ENCODE measurements at places on chromosomes 3 and 15.

DNA sequence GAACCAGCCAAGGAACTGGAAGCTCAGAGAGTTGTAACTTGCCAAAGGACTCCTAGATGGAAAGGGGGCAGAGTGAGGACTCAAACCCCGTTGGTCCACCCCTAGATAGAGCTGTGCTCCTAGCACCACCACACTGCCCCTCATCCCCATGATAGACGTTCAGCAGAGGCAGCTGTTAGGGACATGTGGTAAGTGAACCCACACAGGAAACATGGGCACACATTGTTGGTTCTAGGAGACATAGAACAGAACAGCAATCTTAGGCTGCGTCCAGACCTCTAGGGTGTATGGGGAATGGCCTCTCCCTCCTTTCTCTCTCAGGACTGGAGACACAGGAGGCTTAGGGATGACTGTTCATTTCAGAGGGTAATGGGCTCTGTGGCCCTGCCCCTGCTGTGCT is 102.7 kb downstream of the ANP32A start:
- DNase-seq, result no peak

DNA sequence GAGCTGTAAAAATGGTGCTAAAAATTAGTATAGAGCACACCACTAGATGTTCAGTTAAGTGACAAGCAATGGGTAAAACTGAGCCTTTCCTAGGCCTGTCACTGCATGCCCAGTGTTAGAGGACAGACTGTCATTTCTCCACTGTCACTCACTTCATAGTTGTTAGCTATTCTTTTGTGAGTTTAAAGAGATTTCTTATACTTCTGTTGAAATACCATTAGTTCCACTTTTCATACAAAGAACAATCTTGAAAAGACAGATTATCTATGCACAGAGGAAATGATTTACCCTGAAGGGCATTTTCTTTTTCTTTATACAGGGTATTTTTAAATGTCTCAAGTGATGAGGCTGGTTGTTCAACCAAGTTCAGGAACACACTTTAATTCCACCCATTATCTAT is 28.3 kb upstream of the CHMP2B start:
- no peak for DNase-seq

- no peak for DNase-seq
Measured at GRCh38 chr15:57307527-57308169, 68.7 kb upstream of the CGNL1 start.

DNA sequence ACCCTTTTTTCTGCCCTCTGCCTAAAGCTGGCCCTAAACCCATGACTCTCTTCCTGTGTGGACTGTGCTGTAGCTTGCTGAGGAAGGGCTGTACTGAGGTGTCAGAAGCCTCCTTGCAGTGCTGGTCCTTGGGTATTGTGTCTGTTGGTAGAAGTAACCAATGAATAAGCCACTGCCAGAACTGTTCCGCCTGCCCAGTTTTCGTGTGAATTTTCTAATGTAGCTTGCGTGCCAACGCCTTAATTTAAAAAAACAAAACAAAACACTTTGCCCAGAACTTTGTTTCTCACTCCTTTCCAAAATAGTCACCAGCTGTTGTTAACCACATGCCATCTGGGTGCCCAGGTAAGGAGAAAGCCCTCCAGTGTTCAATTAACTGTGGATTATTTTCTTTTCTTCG is 101.9 kb downstream of the KLHL25 start:
- DNase-seq, result no peak

DNA sequence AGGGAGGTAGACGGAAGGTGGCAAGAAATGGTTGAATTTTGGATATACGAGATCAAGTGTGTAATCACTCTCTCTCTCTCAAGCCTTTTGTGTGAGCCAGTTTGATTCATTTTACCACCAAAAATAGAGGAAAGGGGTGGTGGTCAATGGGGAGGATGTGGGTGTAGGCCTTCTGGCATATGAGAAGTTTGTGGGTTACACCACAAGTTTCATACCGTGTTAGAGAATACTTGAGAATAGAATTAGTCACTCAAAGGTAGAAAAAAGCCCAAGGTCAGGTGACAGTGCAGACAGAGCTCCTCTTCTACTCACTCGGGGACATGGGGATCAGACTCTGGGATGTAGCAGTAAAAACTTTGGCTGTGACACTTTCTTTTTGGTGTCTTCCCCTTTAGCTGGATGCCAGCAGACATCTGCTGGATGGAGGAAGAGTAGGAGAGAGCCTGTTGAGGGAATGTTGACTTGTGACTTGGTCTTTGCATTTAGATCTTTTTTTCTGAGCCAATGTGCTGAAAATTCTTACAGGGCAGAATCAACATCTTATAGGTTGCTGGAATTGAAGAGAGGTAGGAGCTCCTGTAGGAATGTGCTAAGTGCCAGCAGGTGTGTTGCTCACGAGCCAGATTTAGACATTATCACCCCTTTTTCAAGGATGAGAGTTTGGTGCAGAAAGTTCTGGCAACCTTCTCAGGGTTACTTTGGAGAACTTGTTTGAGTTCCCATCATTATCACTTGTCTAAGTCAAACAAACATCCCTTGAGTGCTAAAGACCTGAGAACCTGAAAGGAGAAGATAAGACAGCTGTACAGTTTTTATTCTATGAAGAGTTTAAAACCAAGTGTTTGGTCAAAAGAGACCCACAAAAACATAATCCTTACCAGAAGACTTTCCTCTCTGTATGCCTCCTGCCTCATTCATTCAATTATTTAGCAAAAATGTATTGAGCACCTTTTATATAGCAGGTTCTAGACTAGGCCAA is 43.9 kb upstream of the RYK start:
- no peak for DNase-seq

GRCh38 chr3:165466856-165467255 is 270.7 kb upstream of the SLITRK3 start:
- no peak for DNase-seq

DNA sequence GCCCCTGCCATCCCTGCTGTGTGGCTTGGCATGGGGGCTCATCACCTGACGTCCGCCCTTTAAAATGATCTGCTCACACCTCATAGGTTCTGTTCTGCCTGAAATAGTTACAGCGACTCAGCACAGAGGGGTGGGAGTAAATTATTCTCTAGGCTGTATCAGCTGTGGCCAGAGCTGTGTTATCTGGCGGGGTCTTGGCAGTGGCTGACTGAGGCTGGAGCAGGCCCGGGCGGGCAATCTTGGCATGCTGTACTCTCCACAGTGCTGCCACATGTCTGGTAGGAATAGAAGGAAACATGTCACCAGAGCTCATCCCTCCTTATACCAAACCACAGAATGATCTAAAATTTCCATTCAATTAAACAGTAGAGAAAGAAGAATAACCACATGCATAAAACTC is 499.9 kb upstream of the LMCD1 start:
- no peak for DNase-seq

DNA sequence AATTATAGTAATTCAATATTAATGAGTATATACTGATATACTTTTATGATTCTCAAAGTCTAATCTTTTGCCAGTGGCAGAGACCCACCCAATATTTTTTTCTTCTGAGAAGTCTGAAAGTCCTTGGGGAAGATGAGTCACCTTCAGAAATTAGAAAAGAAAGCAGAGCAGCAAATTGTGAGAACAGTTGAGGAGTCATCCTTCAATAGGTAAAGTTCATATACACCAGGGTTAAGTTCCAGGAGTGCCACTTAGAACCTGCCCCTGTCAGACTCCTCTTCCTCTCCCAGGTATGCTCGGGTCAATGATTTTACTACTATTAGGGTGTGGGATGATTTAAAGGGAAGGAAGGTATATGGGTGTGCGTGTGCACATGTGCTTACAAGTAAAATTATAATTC is 7.1 kb downstream of the CLRN1 start:
- DNase-seq, result no peak

DNA sequence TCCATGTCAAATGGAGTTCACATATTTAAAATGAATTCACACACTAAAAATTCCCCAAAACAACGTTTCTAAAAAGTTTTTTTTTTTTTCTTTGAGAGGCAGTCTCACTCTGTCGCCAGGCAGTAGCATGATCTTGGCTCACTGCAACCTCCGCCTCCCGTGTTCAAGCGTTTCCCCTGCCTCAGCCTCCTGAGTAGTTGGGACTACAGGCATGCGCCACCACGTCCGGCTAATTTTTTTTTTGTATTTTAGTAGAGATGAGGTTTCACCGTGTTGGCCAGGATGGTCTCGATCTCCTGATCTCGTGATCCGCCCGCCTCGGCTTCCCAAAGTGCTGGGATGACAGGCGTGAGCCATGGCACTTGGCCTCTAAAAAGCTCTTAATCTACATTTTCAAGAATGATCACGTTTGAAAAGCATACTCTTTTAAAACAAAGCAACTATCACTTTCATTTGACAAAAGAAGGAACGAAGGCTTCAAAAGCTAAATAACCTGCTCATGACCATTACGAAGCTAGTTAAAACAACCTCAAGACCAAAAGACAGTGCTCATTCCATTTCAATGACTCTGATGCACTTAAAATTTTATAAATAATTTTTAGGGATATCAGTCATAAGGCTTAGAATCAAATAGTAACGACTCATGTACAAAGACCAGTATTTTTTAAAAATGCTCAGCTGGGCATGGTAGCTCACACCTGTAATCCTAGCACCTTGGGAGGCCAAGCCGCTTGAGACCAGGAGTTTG is 5.5 kb downstream of the UBE3A start:
- no peak for DNase-seq

DNA sequence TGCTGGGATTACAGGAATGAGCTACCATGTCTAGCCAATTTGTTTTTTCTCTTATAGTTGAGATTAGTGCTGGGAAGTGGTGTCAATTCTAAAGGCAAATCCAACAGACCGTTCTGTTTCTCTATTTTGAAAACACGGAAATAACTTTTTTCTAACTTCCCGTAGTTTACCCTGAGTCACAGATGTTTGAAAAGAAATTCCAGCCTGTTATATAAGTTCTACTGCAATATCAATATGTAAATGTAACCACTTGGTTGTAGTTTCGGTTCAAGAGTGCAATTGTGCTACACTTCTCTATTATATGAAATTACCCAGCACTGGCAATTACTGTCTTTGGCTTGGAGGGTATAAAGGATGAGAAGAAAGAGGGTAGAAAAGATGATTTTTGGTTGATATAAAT is 22.3 kb upstream of the GNB4 start:
- DNase-seq, result no peak

DNA sequence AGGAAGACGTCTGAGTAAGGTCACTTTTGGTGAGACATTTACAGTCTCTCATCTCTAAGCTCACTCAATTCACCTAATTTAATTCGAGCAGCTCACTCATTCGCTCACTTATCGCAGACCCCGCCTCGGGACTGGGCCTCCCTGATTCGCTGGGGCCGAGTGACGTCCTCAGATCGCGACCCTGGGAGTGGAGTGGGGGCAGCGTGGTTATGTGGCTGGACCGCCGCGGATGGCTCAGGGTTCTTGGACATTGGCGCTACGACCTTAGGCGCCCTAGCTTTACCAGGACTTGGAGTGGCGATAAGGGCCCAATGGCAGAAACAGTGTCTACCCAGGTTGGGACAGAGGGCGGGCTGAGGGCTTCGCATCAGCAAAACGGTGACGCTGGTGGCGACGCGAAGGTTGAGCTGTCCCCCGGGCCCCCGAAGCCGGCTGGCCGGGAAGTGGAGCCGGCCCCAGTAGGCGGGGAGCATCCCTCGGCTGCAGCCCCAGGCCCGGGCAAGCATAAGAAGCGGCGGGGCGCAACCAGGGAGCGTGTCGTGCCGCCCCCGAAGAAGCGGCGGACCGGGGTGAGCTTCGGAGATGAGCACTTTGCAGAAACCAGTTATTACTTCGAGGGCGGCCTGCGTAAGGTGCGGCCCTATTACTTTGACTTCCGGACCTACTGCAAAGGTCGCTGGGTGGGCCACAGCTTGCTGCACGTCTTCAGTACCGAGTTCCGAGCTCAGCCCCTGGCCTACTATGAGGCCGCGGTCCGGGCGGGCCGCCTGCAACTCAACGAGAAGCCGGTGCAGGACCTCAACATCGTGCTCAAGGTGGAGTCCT is at the start of gene RPUSD2:
Gene RPUSD2 (plus strand): TSS at position 171 of the 825 bp plus-strand sequence. CDS start 39 bp downstream, at position 210.
- DNase-seq, result peak; percentile 81

- DNase-seq, result no peak
Measured at GRCh38 chr3:128933922-128934253, 54.5 kb downstream of the ACAD9 start.

- DNase-seq, result no peak
Measured at GRCh38 chr3:12869035-12869621, 27.8 kb upstream of the RPL32 start.

DNA sequence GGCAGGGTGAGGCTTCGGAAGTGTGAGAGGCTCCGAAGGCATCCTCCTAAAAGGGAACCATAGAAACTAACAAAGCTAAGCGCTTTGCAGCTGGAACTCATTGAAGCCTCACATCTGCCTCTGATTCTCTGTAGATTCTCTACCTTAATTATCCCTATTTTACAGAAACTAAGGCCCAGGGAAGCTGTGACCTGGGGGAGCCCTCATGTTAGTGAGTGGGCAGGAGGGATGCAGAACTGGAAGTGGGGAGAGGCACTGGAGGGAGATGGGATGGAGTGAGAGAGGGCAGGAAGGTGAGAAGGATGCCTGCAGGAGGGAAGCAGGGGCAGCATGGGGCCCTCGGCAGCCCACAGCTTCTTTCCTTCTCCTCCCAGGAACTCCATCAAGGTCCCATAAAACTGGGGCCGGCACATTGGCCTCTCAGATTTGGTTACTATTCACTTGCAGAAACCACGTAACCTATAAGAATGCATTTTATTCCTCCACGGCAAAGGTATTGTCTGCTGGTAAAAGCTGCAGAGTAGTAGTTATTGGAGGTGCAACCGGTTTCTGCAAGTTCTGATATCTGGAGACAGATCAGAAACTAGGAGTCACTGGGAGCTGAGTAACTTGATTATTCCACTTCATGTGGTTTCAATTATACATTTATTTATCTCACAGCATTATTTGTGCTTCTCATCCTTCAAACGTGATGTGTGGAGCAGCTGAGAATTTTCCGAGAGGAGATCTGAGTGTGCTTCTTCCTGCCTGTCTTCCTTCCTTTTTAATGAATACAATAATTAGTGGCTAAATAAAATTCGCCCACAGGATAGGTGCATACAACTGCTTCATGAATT is 24.0 kb upstream of the CHCHD6 start:
- no peak for DNase-seq

- no peak for DNase-seq
Measured at GRCh38 chr3:37906734-37907282, 45.1 kb downstream of the CTDSPL start.

DNA sequence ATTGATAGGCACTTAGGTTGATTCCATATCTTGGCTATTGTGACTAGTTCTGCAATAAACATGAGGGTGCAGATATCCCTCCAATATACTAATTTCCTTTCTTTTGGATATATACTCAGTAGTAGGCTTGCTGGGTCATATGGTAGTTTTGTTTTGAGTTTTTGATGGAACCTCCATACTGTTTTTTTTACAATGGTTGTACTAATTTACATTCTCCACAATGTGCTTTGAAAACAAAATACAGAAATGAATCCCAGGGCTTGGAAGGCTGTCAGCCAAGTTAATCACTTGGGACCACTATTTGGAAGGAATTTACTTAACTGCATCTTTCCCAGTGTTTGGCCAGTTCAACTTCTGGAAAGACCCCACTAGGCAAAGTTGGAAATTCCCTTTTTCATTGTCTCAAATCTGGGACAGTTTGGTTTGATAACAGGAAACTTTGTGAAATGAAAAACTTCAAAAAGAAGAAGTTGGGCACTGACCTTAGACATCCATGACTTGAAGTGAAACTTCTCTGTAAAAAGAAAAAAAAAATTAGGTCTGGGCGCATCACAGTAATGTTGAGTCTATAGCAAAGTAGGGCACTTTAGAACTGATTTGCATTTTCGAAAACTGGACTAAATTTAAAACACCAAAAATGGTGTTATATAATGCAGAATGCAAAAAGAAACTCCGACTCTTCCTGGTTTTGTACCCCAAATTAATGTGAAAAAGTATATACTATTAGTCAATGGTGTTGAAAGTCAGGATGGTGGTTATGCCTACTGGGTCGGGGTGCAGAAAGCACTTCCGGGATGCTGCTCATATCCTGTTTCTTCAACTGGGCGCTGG is 6.0 kb downstream of the CTSH start:
- DNase-seq, result no peak
